Activated CD4-positive, alpha-beta T cell treated with anti-CD3 and anti-CD28 coated beads, Interleukin-2, amount 10 ng/mL, durations not matched to agents 7 days and 5 days (primary cell): ENCODE measurements at places on chromosomes 11 and 22. TPM values are rescaled to one million over a fixed set of nuclear protein-coding genes. Genes with fewer than 3 reads are reported as not detected.

The OLFML1 gene
- total RNA-seq, result not detected

The TNKS1BP1 gene
- 10.4 TPM for total RNA-seq

The SEPTIN3 gene
- 1.6 TPM for total RNA-seq

The GLB1L2 gene
- 2.4 TPM for total RNA-seq

The DEPDC7 gene
- 1.6 TPM for total RNA-seq

The BAIAP2L2 gene
- total RNA-seq, result 0.55 TPM

The SERPING1 gene
- total RNA-seq, result 0.23 TPM

The RCOR2 gene
- 0.40 TPM for total RNA-seq

The HORMAD2 gene
- total RNA-seq, result not detected

DNA sequence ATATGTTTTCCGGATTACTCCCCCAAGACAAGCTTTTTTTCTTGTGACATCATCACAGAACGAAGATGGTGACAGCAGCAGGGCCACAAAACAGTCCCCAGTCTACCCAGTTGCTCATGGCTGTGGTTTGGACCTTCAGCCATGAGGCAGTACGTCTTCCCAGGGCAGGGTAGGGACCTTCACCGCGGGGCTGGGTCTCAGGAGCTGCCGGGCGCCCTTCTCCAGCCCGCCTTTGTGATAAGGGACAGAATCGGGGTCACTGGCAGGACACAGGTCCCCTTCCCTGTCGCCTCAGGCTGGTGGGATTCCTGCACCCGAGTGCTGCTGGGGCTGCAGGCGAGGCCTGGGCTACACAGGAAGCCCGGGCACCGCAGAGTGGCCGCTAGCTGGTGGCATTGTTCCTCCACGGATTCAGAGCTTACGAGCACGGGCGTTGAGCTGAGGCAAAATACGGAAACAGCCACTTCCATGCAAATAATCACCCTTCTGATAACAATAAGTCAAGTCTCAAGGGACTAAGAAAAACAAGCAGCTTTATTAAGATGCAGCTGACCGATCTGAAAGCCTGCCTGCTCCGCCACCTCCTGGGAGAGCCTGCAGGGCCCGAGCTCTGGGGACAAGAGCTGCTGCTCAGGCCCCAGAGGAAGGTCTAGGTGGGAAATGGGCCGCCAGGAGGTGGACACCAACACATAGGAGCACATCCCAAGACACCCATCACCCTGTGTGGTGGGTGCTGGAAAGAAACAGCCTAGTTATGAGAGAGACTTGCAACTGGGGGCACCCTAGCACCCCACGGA, 12.3 kb downstream of the TBX1 start:
- no peak for DNase-seq

DNA sequence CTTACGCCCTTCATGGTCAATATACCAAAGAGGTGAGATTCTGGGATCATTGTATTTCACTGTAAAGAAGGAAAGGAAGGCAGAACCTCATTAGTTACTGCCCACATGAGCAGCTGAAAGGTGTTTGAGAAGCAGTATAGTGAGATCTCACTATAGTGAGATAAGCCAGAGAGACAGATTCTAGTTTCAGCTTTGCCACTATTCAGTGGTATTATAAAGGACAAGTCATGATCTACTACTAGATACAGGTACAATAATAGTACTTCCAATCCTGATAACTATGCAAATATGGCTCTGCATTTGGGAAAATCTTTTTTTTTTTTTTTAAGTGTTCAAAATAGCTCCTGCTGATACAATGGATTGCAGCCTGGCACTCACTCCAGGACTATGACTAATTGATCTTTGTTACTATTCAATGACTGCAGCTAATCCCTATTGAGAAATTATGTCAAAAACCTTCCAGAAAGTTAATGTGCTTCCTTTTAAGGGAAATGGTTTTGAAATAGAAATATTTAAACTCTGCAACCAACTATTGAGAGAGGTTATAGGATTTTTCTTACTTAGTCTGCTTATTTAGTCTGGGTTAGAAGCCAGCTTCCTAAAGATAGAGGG, 8.3 kb upstream of the DLAT start:
- DNase-seq, result no peak

- DNase-seq, result no peak
Measured at GRCh38 chr22:43823353-43823908, 11.3 kb upstream of the EFCAB6 start.

DNA sequence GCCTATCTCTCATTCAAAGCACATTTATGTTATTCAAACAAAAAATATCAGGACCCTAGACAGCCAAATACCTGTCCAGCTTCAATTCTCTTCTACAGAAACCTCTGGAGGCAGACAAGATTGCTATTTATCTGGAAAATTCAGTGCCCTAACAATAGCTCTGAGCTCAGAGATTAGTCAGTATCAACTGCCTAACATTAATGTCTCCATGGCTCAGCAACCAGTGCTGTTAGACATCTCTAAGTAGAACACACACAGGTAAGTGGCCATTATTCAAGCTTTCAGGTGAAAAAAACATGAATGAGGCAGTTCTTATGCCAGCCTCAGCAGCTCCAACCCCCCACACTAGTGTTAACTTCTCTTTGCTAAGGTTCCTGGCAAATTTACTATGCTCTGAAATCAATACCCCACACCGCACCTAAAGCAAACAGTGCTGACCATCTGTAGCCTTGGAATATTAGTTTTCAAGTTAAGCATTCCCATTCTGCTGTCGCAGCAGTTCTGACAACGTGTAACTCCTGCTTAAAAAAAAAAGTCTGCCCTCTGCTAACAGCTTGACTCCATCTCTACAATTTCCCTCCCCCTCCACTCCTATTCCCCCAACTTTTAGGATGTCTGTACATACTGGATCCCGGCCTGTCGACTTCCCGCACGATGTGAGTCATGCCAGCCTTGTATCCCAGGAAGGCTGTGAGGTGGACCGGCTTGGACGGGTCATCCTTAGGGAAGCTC, 1.5 kb downstream of the RPL3 start:
- no peak for DNase-seq

DNA sequence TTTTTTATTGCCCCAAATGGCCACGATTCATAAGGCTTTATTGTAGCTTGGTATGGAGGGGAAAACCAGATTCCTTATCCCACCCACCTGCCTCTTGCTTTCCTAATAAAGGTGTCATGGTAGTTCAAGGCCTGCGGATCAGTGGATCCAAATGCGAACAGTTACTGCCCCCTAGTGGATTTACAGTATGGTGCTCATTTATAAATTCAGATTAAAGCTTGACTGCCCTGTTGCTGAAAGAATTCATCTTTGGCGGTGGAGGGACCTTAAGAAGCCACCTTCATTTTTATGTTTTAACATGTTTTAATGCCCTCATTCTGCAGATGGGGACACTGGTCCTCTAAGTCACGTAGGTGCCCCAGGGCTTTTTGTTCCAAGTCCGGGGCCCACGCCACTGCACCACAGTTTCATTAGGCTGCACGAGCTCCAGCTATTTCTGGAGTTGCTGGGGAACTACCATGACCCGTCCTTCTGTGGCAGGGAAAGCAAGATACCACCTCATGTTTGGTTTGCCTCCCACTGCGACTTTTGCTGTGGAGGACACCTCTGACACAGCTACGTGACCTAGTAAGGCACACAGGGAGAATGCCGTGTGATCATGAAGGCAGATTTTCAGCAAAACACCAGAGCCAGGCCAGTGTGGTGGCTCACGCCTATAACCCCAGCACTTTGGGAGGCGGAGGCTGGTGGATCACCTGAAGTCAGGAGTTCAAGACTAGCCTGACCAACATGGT, 15.6 kb upstream of the INCENP start:
- DNase-seq, result peak; percentile 66

GRCh38 chr22:49553076-49553475, 274.6 kb downstream of the BRD1 start:
- DNase-seq, result no peak

GRCh38 chr22:36336246-36337182, 51.3 kb downstream of the MYH9 start:
- DNase-seq, result no peak

- no peak for DNase-seq
Measured at GRCh38 chr22:35394011-35394312, 6.0 kb upstream of the MCM5 start.

- peak; percentile 51 for DNase-seq
Measured at GRCh38 chr11:104946907-104947306, 21.5 kb downstream of the CASP4 start.

DNA sequence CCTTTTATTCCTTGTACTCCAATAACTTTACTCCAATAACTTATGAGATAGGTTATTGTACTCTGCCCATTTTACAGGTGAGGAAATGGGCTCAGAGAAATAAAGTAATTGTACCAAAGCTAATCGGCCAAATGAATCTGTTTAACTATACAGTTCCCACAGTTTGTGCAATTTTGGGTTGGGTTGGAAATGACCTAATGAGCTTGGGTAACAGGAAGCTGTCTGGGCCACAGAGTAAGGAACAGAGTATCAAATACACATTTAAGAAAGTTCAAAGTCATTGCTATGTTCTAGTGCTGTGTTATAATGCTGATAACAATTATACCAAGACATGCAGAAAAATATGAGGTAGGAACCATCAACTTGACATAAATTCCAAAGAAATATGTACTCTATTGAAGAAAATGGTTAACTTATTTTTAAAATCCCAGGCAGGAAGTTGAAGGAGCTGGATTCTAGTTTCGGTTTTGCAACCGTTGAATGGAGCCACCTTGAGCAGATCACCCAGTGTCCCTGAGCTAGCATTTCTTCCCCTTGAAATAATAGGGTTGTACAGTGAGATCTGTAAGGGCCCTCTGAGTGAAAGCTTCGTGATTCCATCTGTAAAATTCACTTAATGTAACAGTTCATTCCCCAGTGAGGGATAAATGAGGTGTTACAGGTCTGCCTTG, 360.9 kb upstream of the NARS2 start:
- no peak for DNase-seq

DNA sequence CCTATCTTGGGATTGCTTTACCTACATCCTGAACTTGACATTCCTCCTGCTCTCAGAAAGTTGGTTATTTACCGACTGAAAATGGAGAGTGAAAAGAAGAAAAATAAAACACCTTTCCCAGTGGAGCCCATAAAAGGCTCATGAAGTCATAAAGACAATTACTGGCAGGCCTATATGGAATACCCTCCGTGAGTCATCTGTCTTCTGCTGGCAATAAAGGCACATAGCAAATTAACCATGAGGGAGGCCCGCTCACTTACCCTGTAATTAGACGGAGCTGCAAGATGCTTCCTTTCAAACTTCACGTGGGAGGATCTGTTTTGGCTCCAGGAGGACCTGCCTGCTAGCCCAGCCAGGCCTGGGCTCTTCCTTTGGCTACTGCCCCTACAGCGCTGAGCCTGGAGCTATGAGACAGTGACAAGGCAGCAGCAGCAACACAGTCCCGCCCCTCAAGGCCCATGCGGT, 540.4 kb downstream of the BUD13 start:
- no peak for DNase-seq

DNA sequence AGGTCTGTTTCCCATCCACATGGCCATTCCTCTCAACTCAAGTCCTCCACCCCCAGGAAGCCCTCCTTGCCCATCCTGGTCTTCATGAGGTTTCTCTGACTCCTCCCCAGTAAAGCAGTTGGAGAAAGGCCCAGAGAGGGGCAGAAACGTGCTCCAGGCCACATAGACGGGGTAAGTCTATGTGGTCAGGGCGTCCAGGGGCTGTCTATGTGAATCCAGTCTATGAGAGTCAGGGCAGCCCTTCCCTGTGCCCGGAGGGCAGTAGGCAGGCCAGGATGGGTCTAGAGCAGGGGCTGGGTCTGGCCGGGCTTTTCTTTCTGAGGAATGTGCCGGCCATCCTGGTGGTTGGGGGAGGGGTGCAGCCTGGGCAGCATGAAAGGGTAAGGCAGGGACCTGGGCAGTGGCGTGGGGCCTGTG, 11.7 kb downstream of the GUCD1 start:
- DNase-seq, result no peak

GRCh38 chr11:3126901-3127691, 38.0 kb downstream of the OSBPL5 start:
- DNase-seq, result no peak

DNA sequence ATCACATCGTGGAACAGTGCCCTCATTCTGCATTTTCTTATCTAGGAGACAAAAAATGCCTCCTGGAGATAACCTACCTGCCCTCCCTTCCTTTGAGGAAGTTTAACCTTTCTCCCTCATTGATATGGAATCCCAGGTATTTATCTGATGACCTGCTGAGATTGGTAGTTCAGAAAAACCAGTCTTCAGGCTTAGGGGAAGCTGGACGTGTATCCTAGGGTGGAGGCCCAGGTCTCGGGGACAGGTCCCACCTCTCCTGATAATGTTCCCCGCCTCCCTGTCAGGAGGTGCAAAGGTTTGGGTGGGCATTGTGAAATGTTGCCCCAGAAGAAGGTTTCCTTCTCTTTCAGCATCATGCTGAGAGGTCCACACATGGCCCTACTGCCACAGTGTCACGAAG, 186.9 kb upstream of the NAV2 start:
- no peak for DNase-seq

DNA sequence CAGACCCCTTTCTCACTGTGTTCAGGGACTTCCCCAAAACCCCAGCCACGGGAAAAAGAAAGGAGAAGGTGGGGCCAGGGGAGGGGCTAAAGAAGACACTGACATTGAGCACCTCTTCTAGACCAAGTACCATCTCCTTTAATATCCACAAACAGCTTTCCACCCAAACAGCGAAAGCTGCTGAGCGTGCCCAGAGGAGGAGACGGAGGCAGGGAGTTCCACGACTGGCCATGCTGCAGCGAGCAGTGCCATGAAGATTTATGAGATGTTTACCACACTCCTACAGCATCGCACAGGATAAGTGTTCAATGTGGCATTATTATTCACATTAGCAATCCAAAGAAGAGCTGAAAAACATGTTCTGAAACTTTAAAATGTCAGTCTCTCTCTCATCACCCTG, 127.4 kb downstream of the LARGE1 start:
- no peak for DNase-seq

DNA sequence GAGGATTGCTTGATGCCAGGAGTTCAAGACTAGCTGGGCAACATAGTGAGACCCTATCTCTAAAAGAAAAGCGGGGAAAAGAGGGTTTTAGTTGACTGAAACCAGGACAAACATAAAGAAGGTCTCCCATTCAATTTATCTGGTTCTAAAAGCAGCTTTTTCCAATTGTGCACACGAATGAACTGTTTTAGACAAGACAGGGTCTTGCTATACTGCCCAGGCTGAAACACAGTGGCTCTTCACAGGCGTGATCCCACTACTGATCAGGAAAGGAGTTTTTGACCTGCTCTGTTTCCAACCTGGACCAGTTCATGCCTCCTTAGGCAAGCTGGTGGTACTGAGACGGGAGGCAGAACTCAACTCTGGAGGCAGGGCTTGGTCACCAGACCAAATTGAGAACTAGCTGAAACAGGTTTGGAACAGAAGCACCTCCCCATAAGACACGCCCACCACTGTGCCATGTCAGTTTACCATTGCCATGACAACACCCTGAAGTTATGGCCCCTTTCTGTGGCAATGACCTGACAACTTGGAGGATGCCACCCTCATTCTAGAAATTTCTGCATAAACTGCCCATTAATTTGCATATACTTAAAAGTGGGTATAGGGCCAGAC, 2.8 kb upstream of the NUCB2 start:
- peak; percentile 18 for DNase-seq

GRCh38 chr22:37020192-37020479, 594 bp downstream of the MPST start:
- no peak for DNase-seq
